ENCODE measurements at places on chromosomes 2 and 18.

GRCh38 chr18:6022074-6022444, 126.7 kb upstream of the TMEM200C start:
- no peak for DNase-seq

DNA sequence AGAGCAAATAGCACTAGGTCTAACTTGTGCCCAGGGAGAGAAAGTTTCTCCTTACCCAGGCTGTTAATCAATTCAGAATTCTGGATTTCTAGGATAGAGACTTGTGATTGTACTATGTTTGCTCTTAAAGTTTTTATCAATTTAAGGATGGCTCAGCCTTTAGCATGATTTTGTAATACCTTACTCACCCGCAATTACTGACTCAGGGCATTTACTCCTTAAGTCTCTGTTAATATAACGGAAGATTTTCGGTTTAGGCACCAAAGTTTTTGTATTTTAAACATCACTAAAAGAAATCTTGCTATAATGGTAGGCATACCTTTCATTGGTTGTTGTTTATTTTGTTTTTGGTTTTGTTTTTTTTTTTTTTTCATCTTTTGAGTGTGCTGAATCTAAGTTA, 358.2 kb downstream of the RBM43 start:
- DNase-seq: no peak

GRCh38 chr2:204340511-204340910, 204.8 kb upstream of the PARD3B start:
- no peak for DNase-seq

DNA sequence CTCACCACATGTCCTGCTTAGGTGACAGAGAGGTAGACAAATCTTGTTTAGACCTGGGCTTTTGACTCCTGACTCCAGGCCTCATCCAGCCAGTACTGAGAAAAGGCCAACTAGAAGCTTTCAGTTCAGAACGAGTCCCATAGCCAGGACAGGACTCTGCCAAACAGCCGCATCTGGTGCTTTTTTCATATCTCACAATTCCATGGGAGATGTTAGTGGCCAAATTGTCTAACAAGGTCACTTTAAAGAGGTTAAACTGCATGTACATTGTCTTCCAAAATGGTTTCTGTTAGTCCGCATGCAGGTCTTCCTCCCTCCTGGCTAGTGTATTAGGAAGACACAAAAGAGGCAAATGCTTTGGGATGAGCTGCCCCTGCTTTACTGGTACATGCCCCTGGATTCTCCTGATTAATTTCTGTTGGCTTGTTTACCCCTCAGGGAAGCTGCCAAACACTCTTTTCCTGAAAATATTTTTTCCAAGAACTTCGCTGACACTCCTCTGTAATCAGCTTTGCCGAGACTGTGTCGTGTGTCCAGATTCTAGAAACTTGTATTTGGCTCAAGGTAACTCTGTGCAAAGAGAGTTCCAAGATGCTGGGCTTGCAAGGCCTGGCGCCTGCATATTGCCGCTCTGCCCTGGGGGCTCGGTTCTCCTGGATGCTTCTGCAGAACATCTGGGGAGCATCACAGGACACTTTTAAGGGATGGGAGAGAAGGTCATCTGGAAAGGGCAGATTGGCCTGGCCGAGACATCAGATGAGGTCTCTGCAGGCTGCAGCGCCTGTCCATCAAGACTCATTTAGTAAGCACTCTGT, 209.2 kb upstream of the APCDD1 start:
- no peak for DNase-seq

DNA sequence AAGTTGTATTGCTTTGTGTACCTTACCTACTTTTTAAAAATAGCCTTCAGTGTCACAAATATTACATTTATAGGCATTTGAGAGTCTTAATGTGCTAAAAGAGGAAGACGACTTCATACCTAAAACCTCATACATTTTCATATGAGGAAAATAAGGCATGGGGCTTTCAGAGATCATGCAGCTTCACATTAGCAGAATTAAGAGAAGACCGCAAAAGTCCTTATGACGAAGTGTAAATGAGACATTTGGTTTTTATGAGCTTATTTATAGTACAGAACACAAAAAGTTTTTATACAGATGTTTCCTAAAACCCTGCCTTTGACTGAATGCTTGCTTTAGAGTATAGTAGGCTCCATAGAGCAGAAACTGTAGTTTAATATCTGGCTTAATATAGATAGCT, 10.1 kb upstream of the CCDC138 start:
- no peak for DNase-seq

DNA sequence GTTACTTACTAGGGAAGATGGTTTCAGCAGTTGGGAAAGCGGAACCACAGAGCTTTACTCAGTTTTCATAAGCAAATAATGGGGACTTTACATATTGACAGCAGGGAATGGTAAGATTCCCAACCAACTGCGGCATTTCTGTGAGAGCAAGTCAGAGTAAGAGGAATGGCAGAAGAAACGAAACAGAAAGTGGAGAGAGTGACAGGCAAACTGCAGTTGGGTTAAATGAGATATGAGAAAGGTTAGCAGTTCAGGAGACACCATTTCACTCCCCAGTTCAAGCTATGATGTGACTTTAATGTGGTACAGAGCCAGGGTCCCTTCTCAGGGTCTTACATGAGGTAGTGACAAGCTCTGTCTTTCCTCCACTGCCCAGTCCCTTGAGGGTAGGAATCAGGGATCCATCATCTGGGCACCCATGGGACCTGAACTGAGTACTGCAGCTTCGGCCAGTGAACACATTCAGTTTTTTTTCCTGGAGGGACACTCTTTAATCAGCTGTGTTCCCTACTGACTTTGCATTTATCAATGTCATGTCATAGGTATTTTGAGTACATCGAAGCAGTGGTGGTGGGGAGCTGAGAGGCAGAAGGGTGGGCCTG, 33.0 kb upstream of the GREB1 start:
- DNase-seq: no peak

GRCh38 chr2:139080244-139080643, 300.1 kb upstream of the NXPH2 start:
- no peak for DNase-seq

DNA sequence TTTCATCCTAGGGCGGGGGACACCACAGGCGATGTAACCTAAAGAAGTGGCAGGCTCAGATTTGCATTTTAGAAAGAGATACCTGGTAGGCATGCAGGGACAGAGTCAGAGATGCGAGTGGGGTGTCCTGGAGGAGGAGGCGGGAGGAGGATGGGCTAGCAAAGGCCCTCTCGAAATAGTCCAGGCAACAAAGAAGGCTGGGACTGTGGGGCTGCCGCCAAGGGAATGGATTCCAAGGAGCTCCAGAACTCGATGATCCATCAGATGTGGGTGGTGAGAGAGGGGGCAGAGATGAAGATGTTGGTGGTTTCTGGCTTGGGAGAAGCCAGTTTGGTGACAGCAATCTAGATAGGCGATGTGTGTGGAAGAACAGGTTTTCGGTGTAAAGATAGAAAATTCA, 12.5 kb upstream of the INPP5D start:
- DNase-seq: no peak

DNA sequence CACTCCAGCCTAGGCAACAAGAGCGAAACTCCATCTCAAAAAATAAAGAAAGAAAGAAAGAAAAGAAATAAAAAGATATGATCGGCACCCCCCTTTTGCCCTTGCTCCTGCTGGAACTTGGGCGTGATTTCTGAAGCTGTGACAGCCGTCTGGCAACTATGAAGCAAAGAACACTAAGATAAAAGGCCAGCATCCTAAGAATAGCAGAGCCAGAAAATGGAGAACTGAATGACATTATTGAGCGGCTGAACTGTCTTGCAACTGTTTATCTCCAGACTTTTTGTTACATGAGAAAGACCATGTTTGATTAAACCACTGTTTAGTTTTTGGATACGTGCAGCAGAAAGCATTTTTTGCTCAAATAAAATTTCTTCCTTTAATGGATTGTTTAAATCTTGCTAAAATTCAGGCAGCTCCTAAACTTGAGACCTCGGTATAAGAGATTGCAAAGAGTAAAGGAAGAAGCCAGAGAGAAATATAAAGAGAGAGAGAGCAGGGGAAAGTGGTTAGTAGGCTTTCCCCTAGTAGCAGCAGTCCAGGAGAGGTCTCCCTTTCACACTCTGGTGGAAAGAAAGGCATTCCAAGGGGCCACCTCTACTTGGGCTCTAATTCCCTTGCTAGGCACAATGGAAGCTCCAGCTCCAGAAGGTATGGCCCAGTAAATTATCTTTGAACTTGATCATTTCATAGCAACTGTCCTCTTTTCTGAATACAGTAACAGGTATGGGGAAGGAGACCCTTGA, 8.2 kb upstream of the MBD2 start:
- no peak for DNase-seq

GRCh38 chr2:163456953-163457743, 278.7 kb downstream of the FIGN start:
- no peak for DNase-seq

DNA sequence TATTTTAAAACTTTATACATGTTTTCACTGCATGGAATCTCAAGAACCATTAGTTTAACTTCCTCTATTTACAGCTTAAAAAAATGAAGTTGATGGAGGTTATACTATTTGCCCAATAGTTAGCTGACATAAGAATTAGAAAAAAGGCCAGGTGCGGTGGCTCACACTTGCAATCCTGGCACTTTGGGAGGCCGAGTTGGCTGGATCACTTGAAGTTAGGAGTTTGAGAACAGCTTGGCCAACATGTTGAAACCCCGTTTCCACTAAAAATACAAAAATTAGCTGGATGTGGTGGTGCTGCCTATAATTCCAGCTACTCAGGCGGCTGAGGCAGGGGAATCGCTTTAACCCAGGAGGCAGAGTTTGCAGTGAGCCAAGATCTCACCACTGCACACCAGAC, 125.1 kb upstream of the CDH19 start:
- DNase-seq: no peak

DNA sequence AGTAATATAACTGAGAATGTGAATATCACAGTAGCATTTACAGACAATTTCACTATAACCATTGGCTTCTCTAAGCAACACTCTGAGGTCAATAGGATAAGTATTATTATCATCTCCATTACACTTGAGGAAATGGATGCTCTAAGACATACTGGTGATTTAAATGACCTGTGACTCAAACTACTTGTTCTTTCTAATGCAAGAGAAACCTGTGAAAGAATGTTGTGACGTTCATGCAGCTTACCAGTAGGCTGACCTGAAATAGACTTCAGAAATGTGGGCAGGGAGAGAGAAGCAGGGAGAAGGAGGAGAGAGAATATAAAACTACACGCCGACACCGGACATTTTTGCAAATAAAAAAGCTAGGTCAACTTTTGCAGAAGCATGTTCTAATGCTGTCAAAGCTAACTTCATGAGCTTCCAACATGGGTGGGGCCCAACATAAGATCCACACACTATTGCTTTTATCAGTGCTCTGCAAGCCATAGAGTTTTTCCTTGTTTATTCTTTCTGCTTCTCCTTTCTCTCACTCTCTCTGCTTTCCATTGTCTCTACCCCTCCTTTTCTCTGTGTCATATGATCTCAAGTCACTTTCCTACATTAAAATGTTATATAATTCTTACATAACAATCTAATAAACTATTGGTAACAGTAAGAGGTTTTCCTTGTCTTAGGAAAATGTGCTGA, 217.6 kb upstream of the FN1 start:
- DNase-seq: no peak

- DNase-seq: no peak
Observed at GRCh38 chr18:28607991-28608390, 431.1 kb upstream of the CDH2 start.

GRCh38 chr2:201971531-201972228, 62.0 kb upstream of the FZD7 start:
- DNase-seq: no peak

DNA sequence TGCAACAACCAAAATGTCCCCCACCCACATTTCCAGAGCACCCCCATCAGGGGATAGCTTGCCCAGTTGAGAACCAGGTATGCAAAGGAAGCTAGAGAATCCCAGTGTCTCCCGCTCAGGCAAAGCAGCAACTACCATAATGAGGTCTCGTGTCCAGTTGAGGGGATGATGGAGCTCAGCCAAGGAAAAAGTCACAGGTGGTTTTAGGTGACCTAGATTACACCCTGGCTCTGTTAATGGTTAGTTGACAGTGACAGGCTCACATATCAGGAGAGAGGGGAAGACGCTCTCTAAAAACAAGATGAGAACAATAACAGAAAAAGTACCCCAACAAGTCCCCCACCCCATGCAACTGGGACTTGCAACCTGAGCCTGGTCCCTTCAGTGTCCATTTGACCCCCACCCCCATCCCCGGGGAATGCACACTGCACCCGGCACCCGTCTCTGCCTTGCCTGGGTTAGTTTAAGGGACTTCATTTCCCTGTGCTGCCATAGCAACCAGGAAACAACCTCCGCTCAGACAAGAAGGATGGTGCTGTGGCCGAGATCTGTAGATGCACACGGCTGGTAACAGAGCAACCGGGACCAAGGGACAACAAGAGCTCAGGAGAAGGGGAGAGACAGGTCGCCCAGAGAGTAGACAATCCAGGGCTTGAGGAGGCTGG, at the start of gene KIAA2012:
KIAA2012 (plus strand) TSS at position 519 of the 665 bp plus-strand sequence. CDS start 373 bp downstream, outside the sequence.
- DNase-seq: no peak

DNA sequence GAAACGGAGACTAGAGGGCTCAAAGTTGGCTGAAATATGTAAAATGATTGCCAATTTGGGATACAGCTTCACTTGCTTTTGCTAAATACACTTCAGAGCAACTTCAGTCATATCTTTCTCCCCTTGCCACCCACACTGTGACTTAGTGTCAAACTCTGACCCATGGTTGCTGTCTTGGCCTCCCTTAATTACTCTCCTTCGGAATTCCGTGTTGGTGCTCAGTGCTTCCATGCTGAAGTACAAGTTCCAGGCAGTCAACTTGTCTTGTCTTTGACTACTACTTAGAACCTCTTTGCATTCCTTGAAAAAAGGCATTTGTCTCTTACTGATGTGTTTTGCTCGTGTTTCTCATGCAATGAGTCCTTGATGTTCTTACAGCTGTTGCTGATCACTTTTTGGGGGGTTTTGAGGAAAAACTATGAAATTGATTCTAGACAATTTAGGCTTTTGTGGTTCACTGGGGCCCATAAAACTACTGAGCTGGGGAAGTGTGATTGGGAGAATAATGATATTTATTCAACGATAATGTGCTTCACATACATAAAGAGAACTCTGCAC, 146.0 kb downstream of the UBE2E3 start:
- no peak for DNase-seq

GRCh38 chr2:53711271-53711780, 56.3 kb upstream of the CHAC2 start:
- DNase-seq: no peak

- no peak for DNase-seq
Observed at GRCh38 chr2:49404108-49404507, 249.8 kb upstream of the FSHR start.

- DNase-seq: no peak
Observed at GRCh38 chr18:61323951-61324350, 9.3 kb upstream of the CDH20 start.

DNA sequence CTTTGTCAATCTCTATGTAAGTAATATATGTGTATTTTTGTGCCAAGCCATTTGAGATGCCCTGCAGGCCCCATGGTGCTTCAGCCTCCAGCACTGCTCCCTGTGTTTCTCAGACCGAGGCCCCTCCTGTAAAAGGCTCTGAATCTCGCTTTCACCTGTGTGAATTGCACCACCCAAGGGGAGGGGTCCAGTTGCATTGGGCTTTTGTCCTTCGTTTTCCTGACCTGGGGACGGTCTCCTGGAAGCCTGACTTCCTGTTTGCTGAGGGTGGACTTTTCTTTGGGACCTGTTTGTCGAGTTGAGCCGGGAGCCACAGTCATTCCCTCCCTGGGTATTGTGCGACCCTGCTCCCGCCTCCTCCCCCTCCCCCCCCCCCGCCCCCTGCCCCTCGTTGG, 48.9 kb downstream of the AGAP1 start:
- no peak for DNase-seq
